ENCODE measurements at places on chromosomes 3 and 15.
A peak's percentile ranks its signal among the peaks of the same experiment; 100 is the strongest.

DNA sequence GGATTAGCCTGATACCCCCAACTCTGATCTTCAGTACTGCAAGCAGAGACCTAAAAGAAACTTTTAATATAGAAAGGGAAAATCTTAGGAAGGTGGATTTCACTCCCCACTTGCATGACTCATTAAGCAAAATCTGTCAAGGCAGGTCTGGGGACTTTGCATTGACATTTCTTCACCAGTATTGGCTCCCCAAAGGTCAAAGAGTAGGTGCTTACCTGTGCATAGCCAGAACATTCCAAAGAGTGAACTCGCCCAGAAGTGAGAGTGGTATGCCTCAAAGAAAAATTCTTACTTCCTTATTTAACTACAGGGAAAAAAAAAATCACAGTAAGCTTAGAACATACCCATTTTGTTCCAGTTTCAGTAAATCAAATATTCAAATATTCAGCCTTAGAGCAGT, 140.9 kb upstream of the TP63 start:
- DNase-seq = no peak

DNA sequence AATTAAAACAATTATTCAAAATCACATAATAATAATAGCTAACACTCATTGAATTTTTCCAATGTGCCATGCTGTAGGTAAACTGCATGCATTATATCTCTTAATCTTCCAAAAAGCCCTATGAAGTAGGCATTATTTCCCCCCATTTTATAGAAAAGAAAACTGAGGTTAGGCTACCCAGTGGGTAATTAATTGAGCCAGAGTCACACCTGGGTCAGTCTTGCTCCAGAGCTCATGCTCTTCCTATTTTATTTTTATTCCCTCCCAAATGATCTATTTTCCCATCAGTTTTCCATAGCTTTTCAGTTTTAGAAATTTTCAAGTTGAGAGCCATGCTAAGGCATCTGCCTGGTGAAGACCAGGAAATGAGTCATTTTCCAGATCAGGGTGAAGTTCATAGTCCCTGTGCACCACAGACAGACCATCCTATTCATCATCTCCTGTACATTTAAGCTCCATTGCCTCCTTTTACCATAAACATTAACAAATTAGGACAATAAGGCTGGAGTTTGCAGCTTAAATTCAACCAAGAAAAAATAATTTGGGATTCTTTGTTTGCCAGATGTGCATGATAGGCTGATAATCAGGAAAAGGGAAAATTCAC, 417.3 kb downstream of the OTOL1 start:
- DNase-seq = no peak

- DNase-seq = peak; percentile 75
These were observed 567 bp downstream of the TOP2B start for GRCh38 chr3:25663869-25664811.

- no peak for DNase-seq
These were observed 174.0 kb downstream of the SERPINI1 start for GRCh38 chr3:167909504-167909896.

GRCh38 chr3:32443478-32443877, 51.8 kb downstream of the CMTM7 start:
- DNase-seq = no peak

DNA sequence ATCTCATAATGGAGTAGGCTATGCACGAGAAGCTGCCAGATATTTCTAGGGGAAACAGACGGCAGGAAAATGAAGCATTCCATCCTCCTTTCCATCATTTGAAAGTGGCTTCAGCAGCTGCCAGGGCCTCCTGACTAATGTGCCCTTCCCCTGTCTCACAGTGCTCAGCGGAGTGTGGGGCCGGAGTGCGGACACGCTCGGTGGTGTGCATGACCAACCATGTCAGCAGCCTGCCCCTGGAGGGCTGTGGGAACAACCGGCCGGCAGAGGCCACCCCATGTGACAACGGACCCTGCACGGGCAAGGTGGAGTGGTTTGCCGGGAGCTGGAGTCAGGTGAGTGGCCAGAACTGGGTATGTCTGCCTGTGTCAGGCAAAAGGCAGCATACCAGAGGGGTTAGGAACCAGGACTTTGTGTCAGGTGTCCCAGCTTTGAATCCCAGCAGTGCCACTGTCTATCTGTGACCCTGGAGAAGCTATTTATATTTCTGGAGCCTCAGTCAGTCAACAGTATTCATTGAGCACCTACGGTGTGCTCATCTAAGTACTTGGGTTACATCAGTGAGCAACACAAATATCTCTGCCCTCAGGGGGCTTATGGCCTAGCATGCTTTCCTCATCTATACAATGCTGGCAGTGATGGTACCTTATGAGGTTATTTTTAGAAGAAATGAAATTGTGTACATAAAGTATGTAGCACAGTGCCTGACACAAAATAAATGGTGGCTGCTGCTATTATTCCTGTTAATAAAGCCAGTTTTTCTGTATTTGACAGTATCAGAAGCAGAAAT, 52.4 kb upstream of the NR2E3 start:
- DNase-seq = no peak

- peak; percentile 41 for DNase-seq
These were observed 22.5 kb downstream of the GLB1 start for GRCh38 chr3:33074217-33075067.
